Esophagus squamous epithelium (tissue), 5 donors: ENCODE measurements at places on chromosomes 16 and 17. TPM values are rescaled to one million over a fixed set of nuclear protein-coding genes. Genes with fewer than 3 reads are reported as not detected.

DNA sequence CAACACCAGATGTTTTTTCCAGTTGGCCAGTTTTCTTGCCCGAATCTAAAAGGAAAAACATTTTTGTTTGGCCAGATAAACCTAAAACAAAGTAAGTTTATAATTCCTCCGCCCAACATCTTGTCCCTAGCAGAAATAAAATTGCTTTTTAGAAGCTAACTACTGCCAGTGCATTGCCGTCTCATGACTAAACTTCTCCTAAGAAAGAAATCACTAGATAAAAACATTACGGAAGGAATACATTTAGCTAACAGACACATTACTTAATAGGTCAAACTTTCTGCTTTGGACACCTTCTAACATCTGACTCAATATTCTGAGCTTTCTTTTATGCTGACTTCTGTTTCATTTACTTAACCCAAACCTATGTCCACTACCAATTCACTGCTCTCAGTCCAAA lies 36.2 kb downstream of the FBXL20 start:
- DNase-seq, result no peak

DNA sequence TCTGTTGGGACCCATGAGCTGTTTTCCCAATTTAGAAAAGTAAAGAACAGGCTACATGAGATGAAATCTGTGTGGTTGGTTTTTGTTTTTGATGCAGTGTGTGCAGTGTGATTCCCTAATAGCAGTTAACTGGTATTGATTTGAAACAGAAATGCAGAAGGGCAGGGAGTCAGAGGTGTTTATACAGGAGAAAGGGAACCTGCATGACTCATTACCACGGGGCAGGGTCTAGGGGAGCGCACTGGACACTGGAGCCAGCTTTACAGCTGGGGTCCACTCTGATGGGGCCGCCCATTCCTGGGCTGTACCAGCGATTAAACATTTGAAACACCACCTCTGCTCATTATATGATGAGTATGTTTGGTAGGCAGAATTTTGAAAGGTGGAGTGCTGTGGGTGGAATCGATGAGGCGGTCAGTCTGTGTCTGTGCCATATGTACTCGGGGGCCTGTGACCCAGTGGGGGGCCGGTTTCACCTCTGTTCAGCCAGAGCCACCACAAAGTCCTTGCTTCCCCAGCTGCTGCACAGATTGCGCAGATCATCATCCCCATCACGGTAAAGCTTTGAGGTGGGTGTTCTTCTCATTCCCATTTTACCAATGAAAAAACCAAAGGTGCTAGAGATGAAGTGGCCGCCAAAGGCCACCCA lies 142.5 kb downstream of the CMIP start:
- DNase-seq, result no peak

Gene CCL13
- 0.57 TPM for total RNA-seq

Gene FAM20A
- 9.6 TPM for total RNA-seq

DNA sequence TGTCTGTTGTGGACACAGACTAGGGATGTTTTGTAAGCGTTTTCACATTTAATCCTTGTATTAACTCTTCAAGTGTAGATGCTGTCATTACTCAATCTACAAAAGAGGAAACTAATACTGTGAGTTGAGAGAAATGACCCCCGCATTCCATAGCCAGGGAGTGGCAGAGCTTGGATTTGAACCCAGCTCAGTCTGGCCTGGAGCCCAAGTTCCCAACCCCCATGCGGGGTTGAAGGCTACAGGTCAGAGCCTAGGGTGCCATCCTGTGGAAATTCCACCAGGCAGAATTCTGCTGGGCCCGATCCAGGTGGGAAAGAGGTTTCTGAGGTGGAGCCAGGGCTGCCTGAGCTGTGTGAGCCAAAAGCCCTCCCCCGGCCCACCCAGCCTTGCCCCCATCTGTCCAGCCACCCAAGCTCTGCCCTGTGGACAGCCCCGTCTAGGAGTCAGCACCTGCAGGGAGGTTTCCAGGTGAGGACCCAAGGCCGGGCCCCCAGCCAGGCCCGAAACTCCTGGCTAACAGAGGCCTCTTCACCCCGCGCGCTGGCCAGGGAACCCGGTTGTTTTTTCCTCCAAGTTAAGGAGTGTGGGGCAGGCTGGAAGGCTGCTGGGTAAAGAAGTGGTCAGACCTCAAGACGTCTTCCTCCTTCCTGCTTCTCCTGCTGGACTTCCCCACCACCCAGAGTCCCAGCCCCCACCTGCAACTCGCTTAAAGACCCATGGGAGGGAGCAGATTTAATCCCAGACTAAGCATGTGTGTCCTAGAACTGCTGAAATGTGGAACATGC lies 5.7 kb downstream of the MMP15 start:
- no peak for DNase-seq

DNA sequence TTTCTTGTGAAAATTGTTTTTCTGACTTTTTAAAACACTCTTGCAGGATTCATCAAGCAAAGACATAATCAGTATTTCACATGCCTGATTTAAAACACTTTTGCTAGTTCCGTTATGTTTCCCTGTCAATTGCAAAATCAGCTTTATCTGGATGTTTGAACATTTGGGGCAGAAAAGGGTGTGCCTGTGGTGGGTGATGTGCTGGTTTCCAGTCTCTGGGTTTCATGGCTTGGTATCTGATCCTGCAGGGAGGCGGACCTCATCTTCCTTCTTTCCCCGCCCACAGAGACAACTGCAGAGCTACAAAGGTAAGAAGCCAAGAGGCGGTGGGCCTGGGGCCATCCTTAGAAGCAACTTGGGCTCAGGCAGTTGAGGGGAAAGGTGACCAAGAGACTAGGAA lies 41.8 kb downstream of the NLRC5 start:
- DNase-seq, result no peak

Gene MT4
- not detected for total RNA-seq
